Cardiac ventricle fibroblast (primary cell): ENCODE measurements at places on chromosomes 13 and 19. TPM values are rescaled to one million over a fixed set of nuclear protein-coding genes. Genes with fewer than 3 reads are reported as not detected.

Gene CEACAM16
- total RNA-seq, result not detected in 2 replicates

Gene PAN3
- total RNA-seq, result 15.6 and 20.0 TPM in 2 replicates

Gene ZNF581
- 37.1 and 44.1 TPM in 2 replicates for total RNA-seq

Gene GAPDHS
- total RNA-seq, result not detected in 2 replicates

Gene GIPC3
- 0.20 and 0.31 TPM in 2 replicates for total RNA-seq

Gene ZNF112
- 4.4 and 6.8 TPM in 2 replicates for total RNA-seq

Gene HMGB1
- 169 and 170 TPM in 2 replicates for total RNA-seq

Gene GPR12
- total RNA-seq, result not detected in 2 replicates
